T-helper 1 cell (primary cell): ENCODE measurements at places on chromosomes 7 and 10.

DNA sequence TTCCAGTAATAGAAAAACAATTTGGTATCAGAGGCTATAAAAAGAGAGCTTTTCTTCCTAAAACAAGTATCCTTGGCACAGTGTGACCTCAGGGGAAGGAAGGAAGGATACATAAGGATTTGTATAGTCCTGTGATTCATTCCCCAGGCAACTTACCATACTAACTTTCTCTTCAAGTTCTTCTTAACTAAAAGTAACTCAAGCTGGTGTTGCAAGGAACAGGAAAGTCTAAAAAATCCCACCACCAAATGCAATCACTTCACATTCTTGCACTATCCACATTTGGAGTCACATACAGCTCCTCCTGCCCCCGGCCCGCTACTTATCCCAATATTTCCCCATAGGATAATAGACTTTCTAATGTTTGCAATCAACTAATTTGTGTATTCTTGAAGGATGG is 84.8 kb downstream of the PRKAG2 start:
- DNase-seq: no peak

- DNase-seq: no peak
Observed at GRCh38 chr7:129782818-129783583, 169.8 kb downstream of the UBE2H start.

GRCh38 chr10:117667831-117668230 is 125.3 kb downstream of the EMX2 start:
- no peak for DNase-seq

- no peak for DNase-seq
Observed at GRCh38 chr7:80721883-80722615, 83.6 kb downstream of the CD36 start.

DNA sequence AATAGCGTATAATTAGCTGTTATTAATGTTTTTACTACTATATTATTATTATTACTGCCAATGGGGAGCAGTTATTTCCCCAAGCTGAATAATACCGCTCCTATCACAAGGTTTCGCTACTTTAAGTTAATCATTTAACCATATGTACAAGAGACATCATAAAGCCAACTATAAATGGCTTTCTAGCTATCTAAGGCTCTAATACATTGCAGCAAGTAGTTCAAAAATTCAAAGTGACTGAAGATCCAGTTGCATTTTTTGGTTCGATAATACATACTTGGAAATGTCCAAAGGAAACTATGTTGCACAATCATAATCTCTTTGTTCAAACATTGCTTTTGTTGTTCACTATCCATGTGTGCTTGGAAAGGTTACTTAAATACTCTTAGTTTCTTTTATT is 952.0 kb upstream of the MBL2 start:
- DNase-seq: no peak

DNA sequence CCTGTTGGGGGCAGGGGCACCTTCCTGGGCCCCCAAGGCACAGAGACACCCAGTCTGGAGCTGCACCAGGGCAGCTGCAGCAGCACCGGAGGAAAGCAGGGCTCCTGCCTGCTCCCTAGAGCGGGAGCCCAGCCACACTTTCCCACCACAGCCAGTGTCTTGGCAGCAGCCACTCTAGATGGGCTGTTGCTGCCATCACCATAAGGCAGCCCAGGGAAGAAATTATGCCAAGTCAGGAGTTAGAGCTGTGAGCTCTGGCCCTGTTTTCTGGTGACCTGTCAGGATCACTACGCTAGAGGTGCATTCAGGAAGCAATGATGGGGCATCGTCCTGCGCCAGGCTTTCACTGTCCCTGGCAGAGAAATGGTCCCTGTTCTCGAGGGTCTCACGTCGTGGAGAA is 38.0 kb upstream of the ZNRF2 start:
- DNase-seq: no peak
